ENCODE measurements at places on chromosomes 12 and 14.

DNA sequence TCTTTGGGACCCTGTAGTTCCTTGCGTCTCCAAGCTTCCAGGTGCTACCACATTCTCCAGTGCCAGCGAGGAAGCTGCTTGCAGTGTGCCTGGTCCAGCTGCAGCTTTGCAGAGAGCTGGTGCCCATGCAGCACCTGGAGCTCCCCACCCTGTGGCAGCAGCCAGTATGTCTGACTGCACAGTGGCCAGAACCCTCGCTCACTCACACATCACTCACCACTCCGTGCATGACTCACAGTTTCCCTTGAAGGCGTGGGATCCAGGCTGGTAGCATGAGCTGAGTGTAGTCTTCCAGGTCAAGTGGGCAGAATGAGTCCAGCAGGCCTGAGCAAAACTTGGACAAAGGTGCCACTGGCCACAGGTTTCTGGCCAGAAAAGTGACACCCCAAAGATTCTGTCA is 33.6 kb downstream of the SDR9C7 start:
- DNase-seq, result no peak

DNA sequence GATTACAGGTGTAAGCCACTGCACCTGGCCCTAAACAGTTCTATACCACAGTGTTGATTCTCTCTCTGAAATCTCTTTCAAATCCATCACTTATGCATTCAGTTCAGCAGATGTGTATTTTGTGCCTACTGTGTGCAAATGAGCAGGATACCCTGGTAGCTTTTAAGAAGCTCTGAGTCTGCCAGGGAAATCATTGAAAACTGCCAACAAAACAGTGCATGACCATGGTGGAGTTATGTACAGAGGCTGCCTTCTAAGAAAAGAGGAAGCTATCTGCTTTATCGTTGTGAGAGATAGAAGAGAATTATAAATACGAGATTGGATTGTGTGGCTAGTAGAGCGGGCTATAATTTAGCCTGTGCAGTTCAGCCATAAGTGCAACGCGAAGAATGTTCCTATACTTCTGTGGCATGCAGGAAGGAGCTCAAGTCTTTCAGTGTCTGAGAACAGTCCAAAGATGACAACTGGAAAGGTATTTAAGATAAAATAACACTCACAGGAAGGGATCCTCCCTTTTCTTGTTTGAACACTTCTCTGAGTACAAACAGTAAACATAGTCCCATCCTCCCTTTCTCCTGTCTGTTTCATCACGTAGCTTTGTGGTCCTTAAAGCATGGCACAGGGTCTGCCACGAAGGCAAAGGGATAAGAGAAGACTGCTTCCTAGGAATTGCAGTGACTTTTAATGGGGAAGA is 4.3 kb downstream of the DIP2B start:
- DNase-seq, result no peak

- no peak for DNase-seq
Observed at GRCh38 chr12:88925454-88925853, 345.2 kb upstream of the KITLG start.

DNA sequence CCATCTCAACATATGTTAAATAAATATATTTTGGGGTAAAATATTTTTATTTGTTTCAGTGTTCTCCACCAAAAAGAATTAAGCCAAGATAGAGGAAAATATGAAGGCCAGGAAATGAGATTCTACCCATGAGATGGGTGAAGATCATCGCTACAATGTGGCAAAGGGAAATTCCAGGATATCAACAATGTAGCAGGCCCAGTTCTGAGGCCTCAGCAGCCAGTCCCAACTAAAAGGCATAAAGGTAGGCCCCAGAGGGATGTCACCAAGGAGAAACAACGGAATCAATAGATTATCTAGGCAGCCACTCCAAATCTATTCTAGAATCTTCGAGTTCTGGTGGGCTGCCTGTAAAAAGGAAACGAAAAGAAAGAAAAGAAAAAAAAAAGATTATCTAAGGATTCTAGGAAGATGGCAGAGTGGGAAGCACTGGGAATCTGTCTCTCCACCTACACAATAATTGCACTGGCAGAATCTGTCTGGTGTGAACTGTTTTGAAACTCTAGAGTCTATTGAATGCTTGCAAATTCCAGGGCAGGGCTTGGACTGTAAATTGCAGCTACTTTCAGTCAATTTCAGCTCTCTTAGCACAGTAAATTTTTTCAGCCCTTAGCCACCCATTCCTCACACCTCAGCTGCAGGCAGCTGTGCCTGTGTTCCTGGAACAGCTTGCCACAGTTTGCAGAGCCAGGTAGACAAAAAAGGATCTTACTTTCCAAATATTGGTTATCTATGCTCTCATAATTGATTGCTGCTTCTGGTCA is 33.1 kb upstream of the MMP19 start:
- no peak for DNase-seq

- no peak for DNase-seq
Observed at GRCh38 chr12:14810953-14811483, 3.0 kb downstream of the SMCO3 start.

Measured in CD8-positive, alpha-beta T cell (primary cell).